Naive thymus-derived CD4-positive, alpha-beta T cell (primary cell): ENCODE measurements at places on chromosomes 7 and 10. TPM values are rescaled to one million over a fixed set of nuclear protein-coding genes. Genes with fewer than 3 reads are reported as not detected.

DNA sequence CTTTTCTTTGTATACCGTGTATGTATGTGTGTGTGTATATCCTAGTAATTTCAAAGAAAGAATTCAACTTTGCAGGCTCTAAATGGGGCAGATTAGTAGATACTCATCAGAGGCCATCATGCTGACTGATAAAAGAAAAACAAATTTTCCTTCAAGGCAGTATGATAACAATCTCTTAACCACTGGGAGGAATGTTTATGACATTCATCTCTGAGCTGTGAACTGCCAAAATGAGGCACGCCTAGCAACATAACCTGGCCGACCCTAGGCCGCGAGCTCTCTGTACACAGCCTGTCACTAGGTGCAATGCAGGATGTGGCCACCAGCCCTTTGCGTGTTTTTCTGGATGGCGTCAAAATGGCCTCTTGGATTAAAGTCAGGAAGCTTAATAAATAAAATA lies 343.7 kb upstream of the GALNT17 start:
- no peak overlapping the region for H3K4me3 ChIP-seq
- H3K4me1 ChIP-seq: no peaks in the 10 kb centered on the region
- H3K27ac ChIP-seq: no peak overlapping the region
- DNase-seq: no peak
- H3K27me3 ChIP-seq: no peaks in the 10 kb centered on the region
- H3K36me3 ChIP-seq: no peaks in the 10 kb centered on the region

- no peak for DNase-seq
- H3K36me3 ChIP-seq: no peaks in the 10 kb centered on the region
Measured at GRCh38 chr10:18406136-18406535, 245.3 kb downstream of the NSUN6 start.

Gene PILRA
- total RNA-seq: 11.6 and 13.0 TPM in 2 replicates

Gene PKD1L1
- 0.95 TPM for total RNA-seq

Gene TBC1D12
- 0.60 TPM for total RNA-seq
